CD4-positive, alpha-beta T cell treated with Interleukin-17A for 1 hour (primary cell): ENCODE measurements at places on chromosomes 1 and 21.

GRCh38 chr1:217076902-217077301, 353.7 kb upstream of the ESRRG start:
- DNase-seq, result no peak

DNA sequence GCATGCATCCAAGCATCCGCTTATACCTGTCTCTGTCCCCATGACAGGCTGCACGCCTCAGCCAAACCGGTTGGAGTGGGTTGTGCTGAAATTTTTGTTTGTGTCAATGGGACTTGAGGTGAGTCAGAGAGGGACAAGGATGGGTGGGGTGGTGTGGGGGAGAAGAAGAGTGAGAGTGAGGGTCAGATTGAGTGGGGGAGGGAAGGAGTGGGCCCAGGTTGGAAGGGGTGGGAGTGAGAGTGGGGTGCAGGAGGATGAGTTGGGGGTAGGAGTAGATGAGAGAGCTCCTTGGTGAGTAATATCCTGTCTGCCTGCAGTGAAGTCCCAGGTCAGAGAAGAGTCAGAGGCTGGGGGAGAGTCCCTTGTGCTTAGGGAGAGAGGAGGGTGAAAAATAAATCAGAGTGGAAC, 3.3 kb upstream of the NECTIN4 start:
- no peak for DNase-seq

DNA sequence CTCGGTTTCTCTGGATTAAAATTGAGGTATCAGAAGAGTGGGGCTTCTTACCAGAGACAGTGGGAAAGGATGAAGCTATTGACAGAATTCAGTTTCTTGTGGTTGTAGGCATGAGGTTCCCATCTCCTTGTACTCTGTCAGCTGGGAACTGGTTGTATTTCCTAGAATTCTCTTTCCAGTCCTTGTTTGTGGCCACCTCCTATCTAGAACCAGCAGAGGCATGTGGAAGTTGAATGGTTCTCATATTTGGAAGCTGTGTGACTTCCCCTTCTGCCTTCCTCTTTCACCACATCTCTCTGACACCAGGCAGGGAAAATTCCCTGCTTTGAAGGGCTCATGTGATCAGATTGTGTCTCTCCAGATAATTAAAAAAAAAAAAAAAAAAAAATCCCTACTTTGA, 457.7 kb upstream of the ADAMTS5 start:
- no peak for DNase-seq

DNA sequence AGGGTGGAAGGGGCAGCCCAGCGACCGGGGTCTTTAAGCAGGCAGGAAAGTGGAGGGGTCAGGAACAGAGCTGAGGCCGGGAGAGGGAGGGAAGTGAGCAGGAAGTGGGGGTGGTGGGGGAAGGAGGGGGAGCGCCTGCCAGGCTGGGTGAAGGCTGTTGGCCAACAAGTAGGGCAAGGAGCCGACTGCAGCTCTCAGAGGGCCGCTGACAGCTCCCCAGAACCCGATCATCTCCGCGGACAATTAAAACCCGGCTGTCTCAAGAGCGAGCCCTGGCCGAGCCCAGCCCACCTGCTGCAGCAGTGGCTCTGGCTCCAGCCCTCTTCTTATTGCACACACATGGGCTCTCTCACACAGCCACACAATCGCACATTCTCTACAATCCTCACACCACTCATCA, 51.6 kb downstream of the GRIK3 start:
- no peak for DNase-seq

DNA sequence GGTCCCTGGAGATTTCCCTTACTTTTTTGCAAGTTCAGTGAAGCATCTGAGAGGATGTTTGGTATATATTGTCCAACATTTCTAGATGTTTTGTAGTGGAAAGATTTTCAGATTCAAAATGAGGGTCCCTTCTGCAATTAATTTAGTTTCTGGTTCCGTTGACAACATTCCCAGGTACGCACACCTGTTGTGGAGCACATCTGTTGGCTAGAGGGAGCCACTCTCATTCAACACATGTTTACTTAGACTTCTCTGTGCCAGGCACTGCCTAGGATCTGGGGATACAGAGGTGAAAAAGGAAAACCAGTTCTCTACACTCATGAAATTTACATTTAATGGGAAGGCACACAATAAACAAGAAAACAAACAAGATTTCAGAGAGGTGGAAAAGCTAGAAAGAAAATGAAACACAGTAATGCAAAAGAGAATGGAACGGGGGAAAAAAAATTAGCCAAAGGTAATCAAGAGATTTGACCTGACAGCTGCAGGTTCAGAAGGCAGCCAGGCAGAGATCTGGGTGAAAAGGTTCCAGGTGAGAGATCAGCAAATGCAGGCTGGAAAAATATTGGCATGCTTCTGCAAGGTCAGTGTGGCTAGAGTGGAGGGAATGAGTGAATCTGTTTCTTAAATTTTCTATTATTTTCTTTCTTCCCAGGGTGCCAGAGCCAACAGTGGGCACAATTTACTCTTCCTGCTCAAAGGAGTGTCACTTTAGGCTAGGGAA, 48.4 kb upstream of the KAZN start:
- no peak for DNase-seq

DNA sequence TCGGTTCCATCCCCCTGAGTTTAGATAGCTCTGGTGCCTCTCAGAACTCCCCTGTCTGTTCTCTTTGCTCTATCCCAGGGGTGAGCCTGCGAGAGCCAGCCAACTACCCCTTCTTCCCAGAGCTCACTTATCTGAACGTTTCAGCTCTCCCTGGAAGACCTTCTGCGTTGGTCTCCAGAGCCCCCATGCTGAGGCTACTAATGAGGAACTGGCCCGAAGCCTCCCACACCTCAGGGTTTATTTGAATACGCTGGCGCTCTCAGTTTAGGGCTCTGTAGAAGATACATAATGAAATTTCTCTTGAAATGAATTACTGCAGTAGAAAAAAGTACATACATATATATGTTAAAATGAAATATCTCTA, 43.5 kb downstream of the TCEANC2 start:
- DNase-seq, result no peak

- DNase-seq, result no peak
Measured at GRCh38 chr1:194174528-194174927, 988.1 kb upstream of the B3GALT2 start.

DNA sequence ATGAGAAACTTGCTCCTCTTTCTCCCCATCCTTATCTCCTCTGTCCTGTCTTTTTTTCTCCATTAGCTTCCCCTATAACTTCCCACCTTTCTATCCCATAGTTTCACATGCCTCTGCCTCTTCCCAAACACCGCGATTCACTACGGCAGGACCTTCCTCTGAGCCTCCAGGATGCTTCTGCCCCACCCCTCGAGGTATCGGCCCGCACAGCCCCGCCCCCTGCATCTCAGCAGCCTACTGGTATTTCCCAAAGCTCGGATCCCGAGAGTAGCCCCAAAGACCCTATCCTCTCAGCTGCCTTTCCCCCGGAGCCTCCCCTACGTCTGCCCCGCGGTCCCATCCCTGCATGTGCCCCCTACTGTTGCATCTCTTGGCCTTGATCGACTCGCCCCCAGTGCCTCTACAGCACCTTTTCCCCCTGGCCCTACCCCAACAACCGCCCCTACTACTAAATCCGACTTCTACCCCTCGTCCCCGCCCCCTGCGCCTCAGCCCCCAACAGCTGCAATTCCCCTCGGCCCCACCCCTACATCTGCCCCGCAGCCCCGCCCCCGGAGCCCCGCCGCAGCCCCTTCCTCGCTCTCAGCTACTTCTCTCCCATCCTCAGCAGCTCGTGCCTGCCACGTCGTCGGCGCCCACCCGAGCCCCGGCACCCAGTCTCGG, 512 bp downstream of the PIAS3 start:
- peak; percentile 71 for DNase-seq

- DNase-seq, result no peak
Measured at GRCh38 chr1:230291731-230292620, 134.2 kb downstream of the PGBD5 start.

DNA sequence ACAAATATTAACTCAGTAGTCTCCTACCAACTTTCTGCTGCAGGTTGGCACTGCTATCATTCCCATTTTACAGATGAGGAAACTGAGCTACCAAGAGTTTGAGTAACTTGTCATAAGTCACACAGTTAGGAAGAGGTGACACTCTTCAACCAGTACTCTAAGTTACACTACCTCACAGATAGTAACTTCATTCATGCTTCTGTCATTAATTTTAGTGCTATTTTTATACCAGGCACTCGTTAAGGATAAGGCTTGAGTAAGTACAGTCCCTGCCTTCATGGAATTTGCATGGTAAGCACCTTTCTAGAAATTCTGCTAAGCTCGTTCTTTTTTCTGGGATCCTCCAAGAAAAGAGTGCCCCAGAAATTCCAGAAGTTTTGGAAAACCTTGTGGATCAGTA, 78.7 kb downstream of the ZP4 start:
- no peak for DNase-seq

GRCh38 chr21:18477043-18477442, 73.5 kb upstream of the TMPRSS15 start:
- no peak for DNase-seq

GRCh38 chr1:161080441-161081405, 8.6 kb downstream of the NECTIN4 start:
- no peak for DNase-seq

GRCh38 chr1:200211157-200211556, 183.6 kb downstream of the NR5A2 start:
- no peak for DNase-seq

GRCh38 chr1:7329868-7330615, 441.1 kb upstream of the VAMP3 start:
- DNase-seq, result no peak

DNA sequence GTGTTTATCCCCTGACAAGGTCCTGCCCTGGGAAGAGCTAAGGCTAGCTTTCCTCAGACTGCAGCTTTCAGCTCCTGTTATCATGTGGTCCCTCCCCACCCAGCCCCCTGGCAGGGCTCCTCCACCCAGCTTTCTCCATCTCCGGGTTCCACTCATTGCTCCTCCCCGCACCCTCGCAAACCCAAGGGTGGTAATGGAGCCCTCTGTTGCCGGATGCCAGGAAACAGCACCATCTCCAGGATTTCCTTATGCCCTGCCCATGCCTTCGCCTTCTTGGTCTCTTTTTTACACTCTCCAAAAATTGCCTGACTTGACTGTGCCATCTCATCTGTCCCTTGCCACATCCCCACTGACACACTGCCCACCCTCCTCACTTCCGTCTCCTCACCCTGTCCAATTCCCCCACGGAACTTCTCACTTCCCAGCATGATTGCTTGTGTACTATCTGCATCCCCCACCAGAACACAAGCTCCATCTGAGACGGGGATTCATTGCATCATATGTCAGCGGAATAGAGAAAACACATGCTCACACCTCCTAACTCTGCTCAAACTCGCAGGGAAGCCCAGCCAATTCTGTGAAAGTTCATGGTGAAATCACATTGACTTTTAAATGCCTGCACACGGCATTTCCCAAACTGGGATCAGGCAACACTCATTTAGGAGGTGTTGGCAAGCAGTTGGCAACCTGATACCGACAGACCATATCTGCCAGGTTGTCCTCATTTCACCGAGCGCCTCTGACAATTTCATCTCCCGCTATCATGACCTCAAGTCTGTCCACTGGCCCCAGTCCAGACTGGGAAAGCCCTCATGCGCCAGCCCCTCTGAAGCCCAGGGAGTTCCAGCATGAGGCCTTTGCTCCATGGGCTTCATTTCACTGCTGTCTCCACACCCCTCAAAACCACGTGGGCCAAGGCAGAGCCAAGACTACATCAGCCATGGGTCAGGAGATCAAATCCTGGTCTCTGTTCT, 201.1 kb downstream of the MATN1 start:
- no peak for DNase-seq

DNA sequence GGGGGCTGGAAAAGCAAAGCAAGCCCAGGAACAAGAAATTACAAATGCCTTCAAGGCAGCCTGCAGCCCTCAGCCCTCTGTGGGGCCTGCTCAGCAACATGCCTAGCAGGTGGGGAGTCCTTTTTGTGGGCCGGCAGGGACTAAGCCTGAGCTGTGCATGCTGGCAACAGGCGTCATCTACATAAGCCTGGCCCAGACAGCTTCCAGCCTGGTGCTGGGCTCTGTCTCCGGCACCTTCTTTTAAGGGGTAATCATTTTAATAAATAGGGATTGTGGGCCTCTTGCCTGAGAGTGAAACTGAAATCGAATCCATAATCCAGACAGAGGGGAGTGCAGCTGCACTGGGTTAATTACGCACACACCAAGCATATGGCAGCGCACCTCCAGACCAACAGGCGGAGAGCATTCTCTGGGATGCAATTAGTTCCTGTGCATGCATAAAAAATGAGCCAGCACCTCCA, 96.6 kb downstream of the DDX20 start:
- no peak for DNase-seq

DNA sequence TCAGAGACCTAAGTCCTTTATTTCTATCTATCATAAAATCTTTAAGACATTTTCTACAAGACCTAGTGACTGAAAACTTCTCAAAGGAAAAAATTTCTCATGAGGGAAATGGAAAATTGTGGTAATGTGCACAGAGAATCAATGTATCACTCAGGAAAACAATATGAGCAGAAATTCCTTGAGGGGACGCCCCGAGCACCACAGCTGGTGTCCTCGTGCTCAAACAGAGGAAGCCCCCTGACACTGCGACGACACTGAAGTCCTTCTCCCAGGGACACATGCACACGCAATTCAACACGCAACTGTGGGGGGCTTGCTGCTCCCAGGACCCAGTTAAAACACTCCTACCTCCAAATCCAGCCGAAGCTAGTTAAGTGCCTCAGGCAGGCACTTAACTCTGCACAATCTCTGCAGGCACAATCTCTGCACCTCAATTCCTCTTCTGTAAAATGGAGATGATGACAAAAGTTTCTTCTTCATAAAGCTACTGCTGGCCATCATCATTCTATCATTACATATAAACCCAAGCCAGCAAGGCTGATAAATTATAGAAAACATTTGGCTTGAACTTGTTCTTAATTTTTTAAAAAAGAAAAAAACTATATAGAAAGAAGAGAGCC, 16.0 kb downstream of the ZBTB17 start:
- no peak for DNase-seq

DNA sequence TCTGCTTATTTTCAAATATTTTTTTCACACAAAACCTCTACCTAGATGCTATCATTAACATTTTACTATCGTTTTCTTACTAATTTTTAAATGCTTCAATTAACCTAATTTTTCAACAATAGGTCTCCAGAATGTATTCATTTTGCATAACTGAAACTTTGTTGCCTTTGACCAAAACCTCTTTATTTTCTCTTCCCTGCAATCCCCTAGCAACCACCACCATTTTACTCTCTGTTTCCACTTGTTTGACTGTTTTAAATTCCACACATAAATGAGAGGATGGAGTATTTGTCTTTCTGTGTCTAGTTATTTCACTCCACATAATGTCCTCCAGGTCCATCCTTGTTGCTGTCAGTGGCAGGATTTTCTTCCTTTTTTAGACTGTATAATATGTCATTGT, 9.5 kb upstream of the F13B start:
- DNase-seq, result no peak

DNA sequence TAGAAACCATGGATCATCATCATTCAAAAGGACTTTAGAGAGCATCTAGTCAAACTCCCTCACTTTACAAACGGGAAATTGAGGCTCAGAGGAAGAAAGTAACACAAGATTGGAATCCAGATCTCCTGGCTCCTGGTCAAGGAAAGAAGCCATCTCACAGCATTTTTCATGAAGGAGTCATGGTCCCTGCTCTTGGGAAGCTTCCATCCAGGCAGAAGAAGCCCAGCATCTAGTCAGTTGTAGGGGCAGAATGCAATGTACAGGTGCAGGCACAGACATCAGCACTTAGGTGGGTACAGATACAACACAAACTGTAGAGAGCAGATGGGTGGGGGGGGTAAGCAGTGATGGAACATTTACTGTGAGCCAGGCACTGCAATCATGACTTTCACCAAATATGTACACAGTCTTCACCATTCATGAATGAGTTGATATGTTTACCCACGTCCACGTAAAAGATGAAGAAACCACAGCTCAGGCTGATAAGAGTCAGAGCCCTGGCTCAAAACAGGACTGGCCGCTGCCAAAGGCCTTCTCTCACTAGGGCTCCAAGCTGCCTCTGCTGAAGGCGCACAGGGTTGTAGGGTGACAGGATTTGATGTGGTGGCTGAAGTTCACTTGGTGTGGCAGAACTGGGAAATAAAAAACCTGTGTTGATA, 44.0 kb downstream of the OPTC start:
- peak; percentile 21 for DNase-seq
